Stimulated activated CD4-positive, alpha-beta T cell treated with anti-CD3 and anti-CD28 coated beads, TNF-alpha, amount 100 ng/mL, for 48 hours (primary cell): ENCODE measurements at places on chromosomes 2 and 18.

DNA sequence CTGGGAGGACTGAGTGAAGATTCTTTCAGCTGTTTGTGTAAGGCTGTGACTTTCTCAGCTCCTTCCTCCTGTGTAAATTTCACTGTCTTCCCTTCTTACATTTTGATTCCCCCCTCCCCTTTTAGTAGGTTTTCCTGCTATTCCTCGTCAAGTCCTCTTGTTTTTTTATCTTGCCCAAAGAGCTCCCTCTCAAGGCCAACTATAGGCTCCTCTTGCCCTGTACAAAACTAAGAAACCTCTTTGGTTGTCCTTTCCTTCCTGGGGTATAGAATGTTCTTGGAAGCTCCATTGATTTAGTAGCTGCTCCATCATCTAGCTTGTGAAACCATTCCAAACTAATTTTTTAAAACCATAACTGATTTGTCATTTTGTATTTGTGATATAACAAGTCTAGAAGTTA is 7.3 kb downstream of the CCDC121 start:
- DNase-seq, result no peak

GRCh38 chr2:33336036-33336625 is 140.3 kb upstream of the RASGRP3 start:
- no peak for DNase-seq

DNA sequence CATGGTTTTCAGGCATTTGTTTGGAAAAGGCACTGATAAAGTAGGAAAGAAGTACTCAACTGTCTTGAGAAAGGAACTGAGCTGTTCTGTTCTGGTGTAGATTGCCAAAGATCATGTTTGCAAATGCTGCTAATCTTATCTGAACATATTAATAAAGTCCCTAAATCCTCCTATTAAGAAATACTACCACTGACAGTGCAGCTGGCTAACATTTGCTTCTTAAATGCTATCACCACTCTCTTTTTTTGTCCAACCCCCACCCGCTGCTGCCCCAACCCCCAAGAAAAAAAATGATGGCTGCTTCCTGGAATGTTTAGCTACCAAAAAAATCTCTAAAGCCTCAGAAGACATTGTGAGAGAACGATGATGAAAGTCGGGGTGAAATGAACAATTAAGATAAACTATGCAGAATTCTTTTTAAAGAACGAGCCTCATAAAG is 130.7 kb downstream of the CCBE1 start:
- no peak for DNase-seq

- peak; percentile 56 for DNase-seq
Measured at GRCh38 chr2:232315049-232315922, 63.3 kb upstream of the ALPP start.

DNA sequence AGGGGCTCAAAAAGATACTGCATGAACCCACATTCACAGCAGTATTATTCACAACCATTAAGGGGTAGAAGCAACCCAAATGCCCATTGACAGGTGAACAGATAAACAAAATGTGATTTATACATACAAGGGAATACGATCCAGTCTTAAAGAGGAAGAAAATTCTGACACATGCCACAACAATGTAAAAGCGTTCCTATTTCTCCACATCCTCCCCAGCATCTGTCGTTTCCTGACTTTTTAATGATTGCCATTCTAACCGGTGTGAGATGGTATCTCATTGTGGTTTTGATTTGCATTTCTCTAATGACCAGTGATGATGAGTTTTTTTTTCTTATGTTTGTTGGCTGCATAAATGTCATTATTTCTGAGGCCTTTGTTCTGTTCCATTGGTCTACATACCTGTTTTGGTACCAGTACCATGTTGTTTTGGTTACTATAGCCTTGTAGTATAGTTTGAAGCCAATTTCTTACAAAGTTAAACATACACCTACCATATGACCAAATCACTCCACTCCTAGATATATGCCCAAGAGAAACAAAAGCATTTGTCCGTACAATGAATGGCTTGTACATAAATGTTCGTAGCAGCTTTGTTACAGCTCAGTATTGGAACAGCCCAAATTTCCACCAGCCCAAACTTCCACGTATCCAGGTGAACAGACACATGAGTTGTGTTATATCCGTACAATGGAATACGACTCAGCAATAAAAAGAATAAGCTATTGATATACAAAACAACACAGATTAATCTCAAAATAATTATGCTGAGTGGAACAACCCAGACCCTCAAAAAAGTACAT is 85.1 kb downstream of the TMEM131 start:
- DNase-seq, result no peak
